Stimulated activated CD4-positive, alpha-beta T cell treated with anti-CD3 and anti-CD28 coated beads, Interleukin-15, amount 100 ng/mL, for 1 hour (primary cell): ENCODE measurements at places on chromosomes 7 and 10.

- no peak for DNase-seq
These were observed 56.9 kb downstream of the HIBADH start for GRCh38 chr7:27605689-27606269.

DNA sequence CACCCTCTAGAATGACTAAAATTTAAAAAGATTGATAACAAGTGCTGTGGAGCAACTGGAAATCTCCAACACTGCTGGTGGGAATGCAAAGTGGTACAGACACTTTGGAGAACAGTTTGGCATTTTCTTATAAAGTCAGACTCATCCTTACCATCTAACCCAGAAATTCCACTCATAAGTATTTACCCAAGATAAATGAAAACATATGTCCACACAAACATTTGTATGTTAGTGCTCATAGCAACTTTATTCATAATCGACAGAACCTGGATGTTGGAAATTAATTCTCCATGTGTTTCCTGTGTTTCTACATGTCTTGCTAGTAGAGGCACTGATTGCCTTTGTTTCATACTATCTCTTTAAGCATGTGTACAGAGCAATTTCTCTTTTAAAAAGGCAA is 282.4 kb downstream of the AHR start:
- DNase-seq = no peak

DNA sequence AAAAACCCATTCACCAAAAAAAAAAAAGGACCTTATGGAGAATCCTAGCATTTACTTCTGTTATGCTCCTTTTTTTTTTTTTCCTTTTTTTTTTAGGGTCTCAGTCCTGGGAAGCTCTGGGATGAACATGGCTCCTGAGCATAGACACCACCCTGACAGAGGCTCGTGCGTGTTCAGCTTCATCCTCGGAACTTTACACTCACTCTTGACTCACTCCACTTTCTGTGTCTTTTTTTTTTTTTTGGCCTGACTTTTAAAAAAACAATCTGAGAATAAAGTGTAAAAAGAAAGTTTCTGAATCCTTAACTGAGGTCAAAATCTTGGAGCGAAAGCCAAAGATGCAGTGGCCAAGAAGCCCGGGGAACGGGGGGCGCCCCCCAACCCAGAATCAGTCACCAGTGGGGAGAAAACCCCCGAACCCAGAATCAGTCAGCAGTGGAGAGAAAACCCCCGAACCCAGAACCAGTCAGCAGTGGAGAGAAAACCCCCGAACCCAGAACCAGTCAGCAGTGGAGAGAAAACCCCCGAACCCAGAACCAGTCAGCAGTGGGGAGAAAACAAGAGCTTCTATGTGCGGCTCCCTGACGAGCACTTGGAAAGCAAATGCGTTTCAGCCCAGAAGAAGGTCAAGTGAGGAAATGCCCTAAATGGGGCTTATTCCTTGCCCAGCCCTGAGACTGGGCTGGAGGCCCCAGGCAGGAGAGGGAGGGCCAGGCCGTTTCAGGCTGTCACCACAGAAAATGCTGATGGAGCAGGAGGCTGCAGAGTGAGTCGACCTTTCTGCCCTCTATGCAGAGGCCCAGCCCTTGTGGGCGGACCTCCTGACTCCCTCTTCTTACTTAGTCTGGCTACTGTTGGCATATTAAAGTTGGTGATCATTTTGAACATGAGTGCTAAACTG is 19.0 kb upstream of the PFKP start:
- no peak for DNase-seq

DNA sequence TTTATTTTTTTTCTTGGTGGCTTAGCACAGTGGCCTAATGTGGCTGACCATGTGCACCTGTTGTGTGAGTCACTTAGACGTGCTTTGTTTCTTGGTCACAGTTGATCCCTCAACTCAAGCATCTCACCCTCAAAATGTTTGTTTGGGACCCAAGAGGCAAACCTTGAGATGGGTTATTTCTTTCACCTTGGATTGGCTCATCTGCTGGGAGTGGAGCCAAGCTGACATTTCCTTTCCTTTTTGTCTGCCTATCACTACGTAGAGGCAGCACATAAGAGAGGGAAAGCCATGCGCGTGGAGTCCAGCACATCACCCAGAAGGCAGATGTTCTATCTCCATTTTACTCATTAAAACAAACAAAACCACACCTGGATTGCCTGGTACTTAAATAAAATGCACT is 6.4 kb upstream of the PRKCQ start:
- DNase-seq = no peak
